Neural crest cell (in vitro differentiated cells): ENCODE measurements at places on chromosomes 6 and 20.

DNA sequence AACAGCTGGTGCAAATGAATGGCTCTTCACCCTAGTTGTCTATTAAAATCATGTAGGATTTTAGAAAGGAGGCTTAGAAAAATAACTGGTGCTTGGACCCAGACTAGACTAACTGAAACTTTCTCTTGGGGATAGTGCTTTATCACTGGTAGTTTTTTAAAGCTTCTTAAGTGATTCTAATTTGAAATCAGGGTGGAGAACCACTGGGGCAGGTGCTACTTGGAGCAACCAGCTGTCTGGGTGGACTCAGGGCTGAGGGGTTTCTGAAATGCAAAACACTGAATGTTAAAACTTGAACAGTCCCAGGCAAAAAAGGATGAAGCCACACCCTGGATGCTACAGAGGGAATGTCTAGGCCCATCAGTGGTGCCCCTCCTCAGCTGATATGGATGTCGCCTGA lies 81.2 kb downstream of the PXDC1 start:
- no peak for DNase-seq

GRCh38 chr20:61766921-61767610 lies 298.6 kb downstream of the TAF4 start:
- no peak for DNase-seq

DNA sequence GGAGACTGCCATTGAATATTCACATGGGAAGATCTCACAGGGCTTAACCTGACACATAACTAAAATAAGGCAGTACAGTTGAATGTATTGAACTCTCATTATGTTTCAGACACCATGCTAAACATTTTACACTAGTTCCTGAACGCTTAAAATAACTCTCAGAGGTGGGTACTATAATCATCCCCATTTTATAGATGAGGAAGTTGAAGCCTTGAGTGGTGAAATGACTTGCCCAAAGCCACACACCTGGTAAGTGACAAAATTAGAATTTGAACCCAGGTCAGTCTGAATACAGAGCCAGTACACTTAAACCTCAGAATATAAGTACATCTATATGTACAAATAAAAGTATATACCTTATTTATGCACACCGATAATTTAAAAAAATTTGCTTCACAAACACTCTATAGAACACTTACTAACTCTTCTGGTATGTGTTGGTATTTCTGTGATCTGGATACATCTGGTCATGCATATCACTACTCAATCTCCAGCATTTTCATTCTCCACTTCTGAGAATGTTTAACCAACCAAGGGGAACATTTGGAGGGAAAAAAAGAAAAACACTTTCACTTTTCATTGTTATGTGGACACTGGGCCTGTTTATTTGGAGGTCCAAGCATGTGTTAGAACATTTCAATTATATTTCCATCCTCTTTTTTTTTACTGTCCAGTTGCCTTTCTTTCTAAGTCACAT lies 4.6 kb upstream of the BICRAL start:
- DNase-seq, result no peak

DNA sequence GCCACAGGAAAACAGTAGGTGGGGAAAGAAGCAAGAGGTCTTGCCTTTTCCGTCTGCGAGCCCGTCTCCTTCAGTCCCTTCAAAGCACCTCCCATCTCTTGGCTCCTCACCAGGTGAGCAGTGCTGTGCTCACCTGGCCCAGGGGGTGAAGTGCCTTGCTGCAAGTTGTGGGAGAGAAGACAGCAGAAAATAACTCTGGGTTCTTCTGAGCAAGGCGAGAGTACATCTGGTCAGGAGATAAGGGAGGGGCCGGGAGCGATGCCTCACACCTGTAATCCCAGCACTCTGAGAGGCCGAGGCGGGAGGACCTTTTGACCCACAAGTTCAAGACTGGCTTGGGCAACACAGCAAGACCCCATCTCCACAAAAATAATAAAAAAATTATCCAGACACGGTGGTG lies 35.6 kb upstream of the TGM3 start:
- DNase-seq, result no peak

DNA sequence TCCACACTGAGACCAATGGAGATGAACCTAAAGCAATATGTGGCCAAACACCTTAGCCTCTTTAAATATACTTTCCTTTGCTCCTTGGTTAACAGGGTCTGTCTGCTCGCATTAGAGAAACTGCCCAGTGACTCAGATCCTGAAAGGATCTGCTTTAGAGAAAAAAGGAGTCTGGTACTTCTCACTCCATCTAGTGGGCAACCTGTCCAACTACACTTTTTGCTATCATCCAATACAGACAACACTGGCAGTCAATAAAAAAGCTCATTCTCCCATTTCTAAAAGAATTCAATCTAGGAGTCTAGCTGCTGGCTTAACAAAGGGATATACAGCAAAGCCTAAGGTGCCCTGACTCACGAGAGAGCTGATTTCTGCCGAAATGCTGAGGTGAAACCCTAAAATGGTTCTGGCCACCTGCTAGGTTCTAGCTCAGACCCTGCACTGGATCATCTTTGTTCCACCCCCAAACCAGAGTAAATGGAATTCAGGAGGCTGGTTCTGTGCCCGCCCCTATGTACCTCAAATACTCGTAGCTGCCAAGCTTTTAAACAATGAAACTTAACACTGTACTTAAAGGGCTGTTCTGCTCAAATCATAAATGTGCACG lies 11.5 kb downstream of the GNL1 start:
- no peak for DNase-seq

DNA sequence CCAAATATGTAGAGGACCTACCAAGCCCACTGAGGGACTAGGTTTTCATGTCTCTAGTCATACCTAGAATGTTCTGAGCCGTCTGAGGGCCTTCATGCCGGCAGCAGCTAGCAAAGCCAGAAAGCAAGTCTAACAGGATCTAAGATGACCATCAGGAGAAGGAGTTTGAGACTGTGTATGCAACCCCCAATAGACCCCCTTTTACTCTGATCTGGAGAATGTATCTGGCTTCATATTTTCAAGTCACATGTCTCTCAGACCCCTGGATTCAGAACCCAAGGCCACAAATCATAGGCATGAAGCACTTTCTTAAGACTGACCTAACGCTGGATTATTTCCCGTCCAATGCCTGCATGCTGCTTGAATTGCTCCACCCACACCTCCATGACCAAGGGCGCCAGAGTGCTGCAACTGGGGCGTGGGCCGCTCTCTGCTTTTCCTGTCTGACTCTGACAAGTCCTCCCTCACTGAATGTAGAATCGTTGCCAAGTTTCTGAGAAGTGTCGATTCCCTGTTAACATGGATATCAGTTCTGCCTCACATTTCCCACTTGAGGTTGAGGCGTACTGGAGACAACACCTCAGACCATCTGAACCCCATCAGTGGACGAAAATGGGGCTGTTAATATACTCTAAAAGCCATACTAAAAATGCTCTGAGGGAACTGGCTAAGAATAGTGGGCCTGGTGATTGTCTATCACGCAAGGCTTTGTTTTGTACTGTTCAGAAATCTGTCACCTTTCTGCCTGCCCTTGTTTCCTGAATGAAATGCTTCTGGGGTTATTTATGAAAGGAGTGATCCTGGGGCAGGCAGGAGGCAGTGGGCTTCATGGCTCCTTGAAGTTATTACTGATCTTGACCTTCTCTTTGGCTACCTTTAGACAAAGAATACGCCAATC lies 23.9 kb upstream of the ASXL1 start:
- DNase-seq, result no peak

DNA sequence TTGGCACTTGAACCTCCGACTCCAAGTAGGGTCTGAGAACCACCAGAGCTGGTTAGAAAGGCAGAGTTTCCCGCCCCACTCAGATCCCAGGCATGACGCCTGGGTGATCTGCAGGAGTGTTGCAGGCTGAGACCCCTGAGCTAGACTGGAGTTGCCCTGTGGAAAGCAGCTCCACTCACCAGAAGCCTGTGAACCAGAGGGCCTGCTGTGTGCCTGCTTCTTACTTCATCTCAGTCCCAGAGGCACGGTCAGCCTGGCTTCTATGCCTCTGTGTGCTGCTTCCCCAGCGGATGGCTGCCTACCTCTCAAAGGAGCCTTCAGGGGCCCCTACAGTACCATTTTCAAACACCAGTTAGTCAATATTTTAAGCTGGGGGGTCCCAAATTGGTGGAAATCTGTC lies 15.6 kb upstream of the CCN6 start:
- DNase-seq, result no peak

DNA sequence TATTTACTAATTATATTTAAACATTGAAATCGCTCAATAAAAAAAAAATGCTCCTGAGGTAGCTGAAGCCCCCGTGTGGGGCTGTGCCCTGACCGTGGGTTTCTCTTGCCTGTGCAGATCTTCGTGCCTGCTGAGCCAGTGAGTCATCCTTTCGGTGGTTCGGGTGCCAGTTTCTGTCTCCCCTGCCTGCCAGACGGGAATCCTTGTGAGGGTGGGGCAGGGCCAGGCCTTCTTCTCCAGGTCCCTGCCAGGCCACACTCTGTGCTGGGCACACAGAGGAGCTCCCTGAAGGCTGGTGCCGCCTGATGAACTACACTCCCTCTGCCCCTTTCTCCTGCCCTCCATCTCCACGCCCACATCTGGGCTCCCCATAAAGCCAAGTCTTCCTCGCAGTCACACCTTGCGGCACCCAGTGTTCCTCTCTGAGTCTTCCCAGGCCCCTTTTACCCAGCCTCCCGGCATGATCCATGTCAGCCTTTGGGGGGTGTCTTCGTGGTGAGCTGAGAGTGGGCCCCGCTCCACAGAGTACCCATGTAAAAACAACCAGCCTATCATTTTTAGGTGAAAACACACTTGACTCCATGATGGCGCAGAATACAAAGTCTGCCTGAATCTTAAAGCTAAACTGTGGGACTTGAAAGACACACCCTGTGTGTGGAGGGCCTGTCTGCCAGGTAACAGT lies 19.3 kb downstream of the FGD2 start:
- no peak for DNase-seq

- DNase-seq, result no peak
Observed at GRCh38 chr6:144019929-144020328, 11.9 kb upstream of the PLAGL1 start.

DNA sequence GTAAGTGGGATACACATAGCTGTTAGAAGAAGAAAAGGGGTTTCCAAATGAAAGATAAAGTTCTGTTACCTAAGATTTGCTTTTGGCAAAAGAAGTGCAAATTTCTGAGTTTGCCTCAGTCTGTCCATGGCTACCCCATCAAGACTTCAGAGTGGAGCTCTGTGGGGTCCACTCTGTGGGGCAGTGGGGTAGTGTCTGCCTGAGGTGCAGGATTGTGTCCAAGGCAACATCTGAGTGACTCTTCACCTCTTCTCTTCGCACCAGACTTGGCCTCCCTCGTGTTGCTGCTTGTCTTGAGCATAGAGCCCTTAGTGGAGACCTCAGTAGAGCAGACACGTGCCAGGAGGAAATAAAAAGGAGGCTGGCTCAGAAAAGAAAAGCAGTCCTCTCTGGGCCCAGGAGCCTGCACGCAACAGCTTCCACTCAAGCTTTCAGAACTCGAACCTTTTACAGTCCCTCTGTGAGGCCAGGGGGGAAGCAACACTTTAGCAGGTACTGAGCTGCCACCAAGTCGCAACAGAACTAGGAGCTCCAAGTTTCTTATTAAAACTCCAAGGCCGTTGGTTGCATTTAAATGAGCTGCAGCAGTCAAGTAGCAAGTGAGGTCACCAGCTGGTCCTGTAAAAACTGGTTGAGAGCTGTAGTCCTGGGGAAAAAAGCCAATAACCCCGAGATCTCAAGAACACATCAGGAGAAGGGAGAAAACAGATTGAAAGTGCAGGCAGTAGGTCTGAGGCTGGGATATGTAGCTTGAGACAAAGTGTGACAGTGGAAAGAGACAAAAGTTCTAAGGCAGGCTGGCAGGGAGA lies 413.5 kb downstream of the CDC5L start:
- DNase-seq, result no peak

GRCh38 chr6:11534561-11534960 lies 3.0 kb upstream of the TMEM170B start:
- no peak for DNase-seq

GRCh38 chr6:93420163-93420795 lies 920 bp upstream of the EPHA7 start:
- no peak for DNase-seq

DNA sequence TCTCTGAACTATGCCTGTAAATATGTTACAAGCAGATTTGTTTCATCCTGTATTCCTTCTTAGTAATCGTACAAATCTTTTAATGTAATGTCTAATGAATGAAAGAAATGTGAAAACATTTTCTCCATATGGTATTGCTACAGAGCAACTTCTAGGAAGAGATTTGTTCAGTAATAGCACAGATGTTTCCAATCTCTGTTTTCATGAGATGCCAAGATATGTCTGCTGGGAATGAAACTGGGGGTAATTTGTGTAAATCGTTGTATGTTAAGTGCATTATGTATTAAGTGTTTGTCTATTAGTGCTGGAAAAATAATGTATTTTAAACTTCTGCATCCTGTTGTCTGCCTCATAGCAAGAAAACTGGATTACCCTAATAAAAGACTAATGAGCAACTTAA lies 722.2 kb upstream of the EYS start:
- no peak for DNase-seq

DNA sequence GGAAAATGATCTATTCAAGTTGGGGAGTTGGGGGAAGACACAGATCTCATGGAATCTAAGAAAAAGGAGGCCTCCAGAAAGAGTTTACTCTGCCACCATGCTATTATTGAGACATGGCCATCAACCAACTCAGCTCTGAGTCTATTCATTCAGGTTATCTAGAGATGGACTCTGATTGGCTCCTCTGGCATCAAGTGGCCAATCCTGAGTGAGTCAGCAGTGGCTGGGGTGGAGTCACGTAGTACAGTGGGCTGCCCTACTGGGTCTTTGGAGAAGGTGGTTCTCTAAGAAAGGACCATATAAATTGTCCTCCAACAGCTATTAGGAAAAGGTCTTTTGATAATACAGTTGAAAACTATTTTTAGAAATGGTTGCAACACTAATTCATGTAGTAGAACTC lies 42.1 kb downstream of the LYRM2 start:
- no peak for DNase-seq

- DNase-seq, result no peak
Observed at GRCh38 chr6:38103921-38104320, 284.4 kb downstream of the ZFAND3 start.

GRCh38 chr6:142684371-142684770 lies 260.6 kb downstream of the HIVEP2 start:
- no peak for DNase-seq
